ENCODE measurements at places on chromosomes 13 and 19.

DNA sequence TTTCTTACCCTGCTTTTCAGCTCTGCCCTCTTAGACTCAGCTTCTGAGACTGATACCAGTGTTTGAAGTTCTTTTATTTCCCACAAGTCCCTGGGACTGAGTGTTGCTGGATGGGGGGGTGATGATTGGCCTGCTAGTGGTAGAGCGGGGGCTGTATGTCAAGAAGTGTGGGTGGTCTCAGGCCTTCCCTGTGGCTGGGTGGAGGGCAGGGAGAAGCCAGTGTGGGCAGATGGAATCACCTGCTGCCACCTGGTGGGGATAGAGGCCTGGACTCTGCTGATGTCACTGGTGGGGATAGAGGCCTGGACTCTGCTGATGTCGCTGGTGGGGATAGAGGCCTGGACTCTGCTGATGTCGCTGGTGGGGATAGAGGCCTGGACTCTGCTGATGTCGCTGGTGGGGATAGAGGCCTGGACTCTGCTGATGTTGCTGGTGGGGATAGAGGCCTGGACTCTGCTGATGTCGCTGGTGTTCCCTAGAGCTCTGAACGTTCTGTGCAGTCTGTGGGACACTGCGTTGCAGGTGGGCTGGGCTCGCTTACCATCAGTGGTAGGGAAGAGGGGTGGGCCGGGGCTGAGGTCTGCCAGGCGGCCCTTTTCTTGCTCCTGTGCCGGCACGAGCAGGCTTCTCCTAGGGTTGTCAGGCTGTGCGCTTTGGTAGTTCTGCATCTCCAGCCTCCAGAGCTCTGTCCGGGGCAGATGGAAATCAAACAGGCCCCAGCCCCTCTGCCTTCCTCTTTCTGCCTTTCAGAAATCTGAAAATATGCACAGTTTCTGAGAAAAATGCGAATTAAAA is 101.3 kb downstream of the ARHGEF7 start:
- H3K27ac ChIP-seq = peak overlapping the region; percentile 63
- H3K27me3 ChIP-seq = no peaks in the 10 kb centered on the region
- no peak for DNase-seq
- H3K4me1 ChIP-seq = peaks cover 88% of the 10 kb centered on the region
- peaks cover 8% of the 10 kb centered on the region for H3K36me3 ChIP-seq
- no peak overlapping the region for H3K4me3 ChIP-seq

DNA sequence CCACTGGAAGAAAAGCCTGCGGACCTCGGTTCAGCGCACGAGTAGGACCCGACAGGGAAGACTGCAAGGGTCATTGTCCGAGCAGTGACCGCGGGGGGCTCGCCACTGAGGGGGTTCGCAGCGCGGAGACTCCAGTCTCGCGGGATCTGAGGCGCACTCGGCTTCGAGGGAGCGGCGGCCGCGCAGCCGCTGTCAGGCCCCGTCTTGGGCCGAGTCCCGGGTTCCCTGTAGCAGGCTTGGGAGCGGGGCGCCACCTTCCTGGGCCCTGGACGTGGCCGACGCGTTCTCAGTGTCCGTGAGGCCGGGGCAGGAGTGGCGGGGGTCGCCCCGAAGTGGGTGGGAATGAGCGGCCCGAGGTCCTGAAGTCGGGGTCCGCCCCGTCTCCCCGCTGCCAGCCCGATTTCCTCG is 474 bp upstream of the FAM174C start:
- H3K27ac ChIP-seq = peak overlapping the region; percentile 100
- peak overlapping the region; percentile 66 for H3K4me3 ChIP-seq
- H3K27me3 ChIP-seq = no peaks in the 10 kb centered on the region
- H3K36me3 ChIP-seq = peaks cover 79% of the 10 kb centered on the region
- DNase-seq = no peak

GRCh38 chr13:31638577-31638976 is 100.7 kb upstream of the RXFP2 start:
- H3K27me3 ChIP-seq = no peaks in the 10 kb centered on the region
- H3K27ac ChIP-seq = no peak overlapping the region
- H3K4me1 ChIP-seq = no peaks in the 10 kb centered on the region
- no peak for DNase-seq
- no peaks in the 10 kb centered on the region for H3K36me3 ChIP-seq

DNA sequence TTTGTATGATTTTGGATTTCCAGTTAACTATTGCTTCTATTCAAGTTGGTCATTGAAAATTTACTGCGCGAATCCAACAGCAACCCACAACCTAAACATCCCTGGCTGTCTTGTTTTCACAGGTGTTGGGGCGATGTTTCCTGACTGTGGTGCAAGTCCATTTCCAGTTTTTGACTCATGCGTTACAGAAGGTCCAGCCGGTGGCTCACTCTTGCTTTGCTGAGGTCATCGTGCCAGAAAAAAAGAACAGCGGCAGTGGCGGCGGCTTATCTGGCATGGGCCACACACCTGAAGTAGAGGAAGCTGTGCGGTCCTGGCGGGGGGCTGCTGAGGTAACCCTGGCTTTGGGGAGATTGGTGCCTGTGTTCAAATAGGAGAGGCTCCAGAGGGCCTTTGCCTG is 45.2 kb upstream of the GPI start:
- DNase-seq = no peak
- no peak overlapping the region for H3K27ac ChIP-seq
- peaks cover 22% of the 10 kb centered on the region for H3K36me3 ChIP-seq
- no peaks in the 10 kb centered on the region for H3K27me3 ChIP-seq
- peaks cover 15% of the 10 kb centered on the region for H3K4me1 ChIP-seq
- no peak overlapping the region for H3K4me3 ChIP-seq

DNA sequence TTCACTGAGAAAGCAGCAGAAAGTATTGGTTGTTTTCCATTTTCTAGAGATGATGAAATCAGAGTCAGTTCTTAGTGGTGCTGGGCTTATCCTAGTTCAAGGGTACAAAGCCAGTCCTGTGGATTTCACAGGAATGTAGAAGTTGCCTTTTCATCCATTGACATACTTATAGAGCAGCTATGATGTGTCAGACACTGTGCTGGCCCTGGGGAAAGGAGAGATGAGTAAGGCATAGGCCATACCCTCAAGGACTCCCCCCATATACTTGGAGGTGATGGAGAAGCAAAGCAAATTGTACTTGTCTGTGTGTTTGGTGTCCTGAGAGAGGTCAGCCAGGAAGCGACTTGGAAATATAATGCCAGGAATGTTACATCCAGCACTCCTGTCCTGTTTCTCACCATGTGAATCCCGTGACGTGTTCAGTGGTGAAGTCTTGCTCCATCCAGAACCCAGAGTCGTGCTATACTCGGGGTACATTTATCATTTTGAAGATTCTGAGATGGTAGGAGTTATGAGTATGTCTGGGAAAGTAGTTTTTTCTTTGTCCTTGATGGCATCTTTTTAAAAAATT is 22.6 kb downstream of the ERCC5 start:
- H3K27me3 ChIP-seq = no peaks in the 10 kb centered on the region
- no peak overlapping the region for H3K4me3 ChIP-seq
- H3K27ac ChIP-seq = no peak overlapping the region
- H3K36me3 ChIP-seq = peaks cover 100% of the 10 kb centered on the region
- H3K4me1 ChIP-seq = peaks cover 20% of the 10 kb centered on the region

- H3K36me3 ChIP-seq = peaks cover 28% of the 10 kb centered on the region
- H3K4me1 ChIP-seq = peaks cover 19% of the 10 kb centered on the region
- peak; percentile 99 for DNase-seq
- peak within 1 kb of the TSS; percentile 93 for H3K4me3 ChIP-seq
- H3K27me3 ChIP-seq = no peaks in the 10 kb centered on the region
Measured at GRCh38 chr19:35775298-35776101, at the start of gene ARHGAP33. TSS of gene ARHGAP33 (plus strand) at chr19:35775564. CDS start at chr19:35775659, 95 bp downstream.

DNA sequence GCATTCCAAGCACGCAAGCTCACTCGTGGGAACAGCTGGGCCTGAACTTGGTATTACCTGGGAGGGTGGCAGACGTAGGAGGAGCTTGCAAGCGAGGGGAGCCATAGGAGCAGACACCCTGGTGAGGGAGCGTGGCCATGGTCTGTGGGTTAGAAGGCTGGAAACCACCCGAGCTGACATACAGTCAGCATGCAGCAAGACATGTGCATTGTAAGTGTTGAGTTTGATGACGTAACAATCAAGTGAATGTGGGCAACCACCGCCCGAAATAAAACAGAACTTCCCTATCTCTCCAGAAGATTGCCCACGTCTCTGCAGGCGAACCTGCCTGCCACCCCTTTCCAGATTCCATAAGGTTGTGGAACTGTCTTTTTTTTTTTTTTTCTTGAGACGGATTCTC is 26.8 kb downstream of the UBXN6 start:
- H3K27me3 ChIP-seq = no peaks in the 10 kb centered on the region
- H3K27ac ChIP-seq = no peak overlapping the region
- peaks cover 4% of the 10 kb centered on the region for H3K36me3 ChIP-seq
- no peak overlapping the region for H3K4me3 ChIP-seq
- DNase-seq = no peak

DNA sequence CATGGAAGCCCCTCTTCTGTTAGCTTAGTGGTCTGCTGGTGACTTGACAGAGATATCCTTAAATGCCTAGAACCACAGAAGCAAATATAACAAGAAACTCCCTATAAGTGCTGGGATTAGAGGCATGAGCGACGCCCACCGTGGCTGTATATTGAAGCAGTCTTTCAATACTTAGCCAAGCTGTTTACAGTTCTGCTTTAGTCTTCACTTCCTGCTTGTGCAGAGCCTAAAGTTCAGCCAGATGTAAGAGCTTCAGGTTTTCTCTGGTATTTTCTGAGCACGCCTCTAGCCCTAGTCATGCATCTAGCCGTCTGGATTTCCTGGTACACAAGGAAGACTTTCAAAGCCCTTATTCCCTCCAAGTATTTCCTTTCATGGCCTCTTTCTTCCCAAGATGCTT is 28.5 kb downstream of the TRPM4 start:
- no peak overlapping the region for H3K4me3 ChIP-seq
- H3K27ac ChIP-seq = no peak overlapping the region
- H3K36me3 ChIP-seq = peaks cover 22% of the 10 kb centered on the region
- DNase-seq = no peak

- no peak for DNase-seq
- H3K4me1 ChIP-seq = no peaks in the 10 kb centered on the region
- H3K36me3 ChIP-seq = no peaks in the 10 kb centered on the region
- no peaks in the 10 kb centered on the region for H3K27me3 ChIP-seq
Measured at GRCh38 chr13:38582133-38582532, 104.7 kb upstream of the FREM2 start.

DNA sequence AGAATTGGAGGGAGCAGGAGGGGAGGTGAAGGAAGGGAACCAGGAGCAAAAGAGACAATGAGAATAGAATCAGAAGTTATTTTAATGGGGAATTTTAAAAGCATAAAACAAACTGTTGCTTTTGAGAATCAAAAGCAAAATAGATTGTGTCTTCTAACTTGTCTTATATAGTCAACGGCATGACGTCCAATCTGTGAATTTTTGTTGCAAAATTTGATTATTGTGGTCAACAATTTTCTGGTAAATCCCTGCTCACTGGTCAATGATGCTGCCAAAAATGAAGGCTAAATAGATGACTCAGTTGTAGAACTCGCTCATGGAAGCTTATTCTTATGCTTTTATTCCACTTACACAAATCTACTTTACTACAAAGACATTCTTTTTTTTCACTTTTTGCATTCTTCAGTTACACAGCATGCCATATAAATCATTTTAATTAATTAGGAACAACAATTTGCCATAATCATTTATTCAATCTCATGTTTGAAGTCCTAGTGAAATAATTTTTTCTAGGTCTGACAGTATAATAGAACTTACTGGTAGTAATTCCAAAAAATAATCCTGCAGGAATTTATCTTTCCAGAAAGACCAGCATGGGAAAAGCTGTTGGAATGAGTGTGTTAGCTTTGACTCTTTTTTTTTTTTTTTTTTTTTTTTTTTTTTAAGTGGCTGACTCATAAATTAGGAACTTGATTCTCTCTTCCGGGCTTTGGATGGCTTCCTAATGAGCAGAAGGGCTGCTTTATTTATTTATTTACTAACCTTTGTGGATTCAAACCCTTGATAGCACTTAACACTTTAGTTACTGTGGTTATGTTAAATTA is 256.9 kb downstream of the SPRY2 start:
- no peak for DNase-seq
- H3K27ac ChIP-seq = peak overlapping the region; percentile 7
- no peak overlapping the region for H3K4me3 ChIP-seq
- no peaks in the 10 kb centered on the region for H3K36me3 ChIP-seq
- H3K27me3 ChIP-seq = no peaks in the 10 kb centered on the region

GRCh38 chr13:44905556-44905955 is 83.7 kb downstream of the NUFIP1 start:
- no peaks in the 10 kb centered on the region for H3K27me3 ChIP-seq
- peaks cover 11% of the 10 kb centered on the region for H3K4me1 ChIP-seq

DNA sequence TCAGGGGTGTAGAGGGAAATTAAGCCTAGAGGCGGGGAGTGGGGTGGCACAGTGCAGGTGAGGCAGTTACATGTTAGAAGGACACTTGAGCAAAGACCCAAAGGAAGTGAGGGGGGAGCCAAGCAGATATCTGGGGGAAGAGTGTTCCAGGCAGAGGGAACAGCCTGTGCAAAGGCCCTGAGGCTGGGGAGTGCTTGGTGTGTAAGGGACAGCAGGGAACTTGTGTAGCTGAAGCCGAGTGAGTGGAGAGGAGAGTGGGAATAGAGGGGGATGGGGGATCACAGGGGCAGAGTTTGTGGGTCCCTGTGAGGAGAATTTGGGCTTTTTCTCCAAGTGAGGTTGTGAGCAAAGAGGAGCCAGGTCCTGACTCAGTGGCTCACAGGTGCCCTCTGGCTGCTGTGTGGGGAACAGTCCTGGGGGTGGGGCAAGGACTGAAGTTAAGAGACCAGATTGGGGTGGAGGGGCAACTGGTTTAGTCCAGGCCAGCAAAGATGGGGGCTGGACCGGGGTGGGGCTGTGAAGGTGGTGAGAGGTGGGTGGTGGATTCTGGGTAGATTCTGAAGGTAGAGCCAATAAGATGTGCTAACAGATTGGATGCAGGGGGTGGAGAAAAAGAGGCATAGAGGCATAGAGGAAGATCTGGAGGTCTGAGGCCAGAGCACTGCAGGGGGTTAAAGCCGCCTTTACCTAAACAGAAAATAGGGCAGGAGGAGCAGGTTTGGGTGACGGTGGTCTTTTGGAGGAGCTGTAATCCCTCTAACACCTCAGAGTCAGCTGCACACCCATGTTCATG is 75.3 kb downstream of the CACNA1A start:
- H3K4me3 ChIP-seq = no peak overlapping the region
- peaks cover 7% of the 10 kb centered on the region for H3K27me3 ChIP-seq
- no peaks in the 10 kb centered on the region for H3K36me3 ChIP-seq

- H3K36me3 ChIP-seq = no peaks in the 10 kb centered on the region
- DNase-seq = no peak
- no peak overlapping the region for H3K27ac ChIP-seq
Measured at GRCh38 chr13:104737713-104738112, 1671.5 kb upstream of the SLC10A2 start.

GRCh38 chr19:54364775-54365257 is at the start of gene LAIR1:
TSS of gene LAIR1 (minus strand) at chr19:54364931. CDS start at chr19:54364804, 127 bp downstream.
- peaks cover 5% of the 10 kb centered on the region for H3K4me1 ChIP-seq
- peaks cover 7% of the 10 kb centered on the region for H3K36me3 ChIP-seq
- DNase-seq = peak; percentile 93
- H3K27me3 ChIP-seq = no peaks in the 10 kb centered on the region
- H3K4me3 ChIP-seq = peak within 1 kb of the TSS; percentile 14

- H3K27me3 ChIP-seq = no peaks in the 10 kb centered on the region
- H3K27ac ChIP-seq = no peak overlapping the region
- no peaks in the 10 kb centered on the region for H3K36me3 ChIP-seq
Measured at GRCh38 chr13:48563626-48564025, 30.7 kb upstream of the RCBTB2 start.

- H3K36me3 ChIP-seq = peaks cover 65% of the 10 kb centered on the region
- peaks cover 26% of the 10 kb centered on the region for H3K4me1 ChIP-seq
- H3K4me3 ChIP-seq = no peak overlapping the region
- H3K27me3 ChIP-seq = no peaks in the 10 kb centered on the region
- no peak for DNase-seq
- peak overlapping the region; percentile 86 for H3K27ac ChIP-seq
Measured at GRCh38 chr19:17183858-17184321, 31.3 kb upstream of the USE1 start.

Measured in spleen (tissue), 13 donors.